ENCODE measurements at places on chromosomes 13 and 19. TPM values are rescaled to one million over a fixed set of nuclear protein-coding genes. Genes with fewer than 3 reads are reported as not detected.

- DNase-seq = no peak
Observed at GRCh38 chr13:105491345-105491744, 1044.1 kb downstream of the EFNB2 start.

GRCh38 chr19:55423225-55424005 lies 15.8 kb upstream of the UBE2S start:
- DNase-seq = no peak

LILRA1 gene
- 4.7 TPM for total RNA-seq

SOX1 gene
- not detected for total RNA-seq

RAB3A gene
- 1.9 TPM for total RNA-seq
